ENCODE measurements at places on chromosomes 7 and 10.
A peak's percentile ranks its signal among the peaks of the same experiment; 100 is the strongest.

DNA sequence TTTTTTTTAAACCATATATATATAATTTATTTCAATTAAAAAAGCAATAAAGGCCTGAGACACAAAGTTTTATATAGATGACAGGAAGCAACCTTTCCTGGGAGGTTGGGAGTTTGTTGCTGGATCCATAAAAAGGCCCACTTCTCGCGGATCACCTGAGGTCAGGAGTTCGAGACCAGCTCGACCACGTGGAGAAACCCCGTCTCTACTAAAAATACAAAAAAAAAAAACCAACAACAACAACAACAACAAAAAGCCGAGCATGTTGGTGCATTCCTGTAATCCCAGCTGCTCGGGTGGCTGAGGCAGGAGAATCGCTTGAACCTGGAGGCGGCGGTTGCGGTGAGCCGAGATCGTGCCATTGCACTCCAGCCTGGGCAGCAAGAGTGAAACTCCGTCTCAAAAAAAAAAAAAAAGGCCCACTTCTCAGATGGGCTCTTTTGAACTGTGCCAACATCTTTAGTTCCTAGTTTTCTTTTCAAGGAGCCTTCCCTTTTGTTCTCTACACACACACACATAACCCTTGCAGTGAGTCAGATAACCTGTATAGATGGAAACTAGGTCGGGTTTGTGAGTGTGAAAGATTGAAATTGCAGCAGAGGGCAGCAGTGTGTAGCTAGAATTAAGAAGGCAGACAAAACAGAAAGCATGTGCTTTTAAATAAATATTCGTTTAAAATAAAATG, 1.2 kb upstream of the SMNDC1 start:
- peak; percentile 85 for DNase-seq

- no peak for DNase-seq
Measured at GRCh38 chr10:78405736-78406135, 372.1 kb downstream of the RPS24 start.

DNA sequence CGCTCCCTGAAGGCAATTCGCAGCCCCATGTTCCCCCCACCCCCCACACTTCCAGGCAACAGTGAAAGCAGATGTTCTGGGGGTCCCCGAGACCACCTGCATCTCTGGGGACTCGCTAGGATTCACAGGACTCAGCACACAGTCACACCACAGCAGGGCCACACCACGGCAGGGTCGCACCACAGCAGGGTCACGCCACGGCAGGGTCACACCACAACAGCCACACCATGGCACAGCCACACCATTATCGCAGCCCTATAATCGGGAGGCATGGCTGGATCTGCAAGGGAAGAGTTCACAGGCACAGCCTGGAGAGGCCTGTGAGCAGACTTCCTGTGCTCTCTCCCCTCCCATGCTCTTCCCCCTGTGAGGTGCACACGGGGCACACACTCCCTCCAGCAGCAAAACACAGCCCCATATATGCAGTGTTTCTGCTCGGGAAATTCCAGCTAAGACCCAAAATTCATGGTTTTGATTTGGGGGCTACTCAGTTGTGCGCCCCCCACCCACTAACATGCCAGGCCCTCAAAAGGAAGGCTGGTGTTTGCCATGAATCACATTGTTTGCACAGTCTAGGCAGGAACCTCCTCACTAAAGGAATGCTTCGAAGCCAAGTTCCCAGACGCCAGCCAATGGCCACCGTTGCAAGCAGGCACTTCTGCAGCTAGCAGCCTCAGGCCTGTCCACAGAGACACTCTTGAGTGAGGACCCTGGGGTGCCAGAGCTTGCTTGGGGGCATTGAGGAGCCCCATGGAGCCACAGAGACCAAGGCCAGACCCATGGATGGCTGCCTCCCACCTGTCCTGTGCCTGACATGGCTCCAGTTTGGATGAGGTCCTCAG, 7.0 kb upstream of the DPYSL4 start:
- DNase-seq, result no peak

DNA sequence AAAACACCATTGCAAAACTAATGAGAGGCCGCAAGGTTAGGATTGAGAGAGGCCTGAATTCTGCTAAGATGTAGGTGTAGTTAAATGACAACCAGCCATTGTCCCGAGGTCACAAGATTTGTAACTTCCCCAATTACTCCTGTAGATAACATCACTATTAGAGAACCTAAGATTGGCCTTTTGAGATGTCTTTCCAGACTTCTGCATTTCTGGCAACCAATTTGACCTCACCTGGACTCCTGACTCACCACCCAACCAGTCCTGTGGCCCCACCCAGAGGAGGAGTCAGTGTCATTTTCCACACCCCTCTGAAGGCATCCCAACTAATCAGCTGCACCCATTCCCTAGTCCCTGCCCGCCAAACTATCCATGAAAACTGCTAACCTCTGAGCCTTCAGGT, 115.7 kb downstream of the PRKAG2 start:
- DNase-seq, result peak; percentile 31

DNA sequence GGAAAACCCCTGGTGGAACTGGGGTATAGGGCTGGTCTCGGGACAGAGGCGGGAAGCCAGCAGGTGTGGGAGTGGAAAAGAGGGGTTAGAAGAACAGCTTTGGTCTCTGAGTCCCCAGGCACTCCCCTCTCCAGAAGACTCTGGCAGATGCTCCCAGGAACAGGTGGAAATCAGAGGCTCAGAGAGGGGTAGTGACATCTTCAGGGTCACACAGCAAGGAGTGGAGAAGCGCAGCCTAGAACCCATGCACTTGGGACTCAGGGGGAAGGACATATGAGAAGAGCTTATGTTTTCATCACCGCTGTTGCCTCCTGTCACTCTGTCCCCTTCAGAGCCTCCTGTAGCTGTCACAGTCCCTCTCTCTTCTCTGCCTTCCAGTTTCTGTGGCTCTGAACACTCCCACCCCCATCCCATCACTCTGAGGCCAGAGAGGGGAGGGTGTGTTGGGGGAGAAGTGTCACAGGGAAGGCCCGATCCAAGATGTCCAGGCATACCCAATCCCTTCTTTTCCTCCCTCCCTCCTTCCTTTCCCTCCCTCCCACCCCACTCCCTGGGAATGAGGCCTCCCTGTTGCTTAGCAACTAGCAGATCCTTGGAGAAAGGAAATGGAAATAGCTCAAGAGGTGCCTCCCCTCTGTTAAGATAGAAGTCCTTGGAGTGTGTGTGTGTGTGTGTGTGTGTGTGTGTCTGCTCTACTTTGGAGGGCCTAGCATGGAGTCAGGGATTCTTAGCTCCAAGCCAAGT, 32.0 kb downstream of the SRRM3 start:
- DNase-seq, result no peak

GRCh38 chr10:131570716-131571307, 259.3 kb upstream of the TCERG1L start:
- no peak for DNase-seq

Data from suppressor macrophage treated with lipopolysaccharide for 4 hours (primary cell).